ENCODE measurements at places on chromosomes 11 and 22. TPM values are rescaled to one million over a fixed set of nuclear protein-coding genes. Genes with fewer than 3 reads are reported as not detected.

C22orf39 gene
- 42.9 TPM for polyA plus RNA-seq

DNA sequence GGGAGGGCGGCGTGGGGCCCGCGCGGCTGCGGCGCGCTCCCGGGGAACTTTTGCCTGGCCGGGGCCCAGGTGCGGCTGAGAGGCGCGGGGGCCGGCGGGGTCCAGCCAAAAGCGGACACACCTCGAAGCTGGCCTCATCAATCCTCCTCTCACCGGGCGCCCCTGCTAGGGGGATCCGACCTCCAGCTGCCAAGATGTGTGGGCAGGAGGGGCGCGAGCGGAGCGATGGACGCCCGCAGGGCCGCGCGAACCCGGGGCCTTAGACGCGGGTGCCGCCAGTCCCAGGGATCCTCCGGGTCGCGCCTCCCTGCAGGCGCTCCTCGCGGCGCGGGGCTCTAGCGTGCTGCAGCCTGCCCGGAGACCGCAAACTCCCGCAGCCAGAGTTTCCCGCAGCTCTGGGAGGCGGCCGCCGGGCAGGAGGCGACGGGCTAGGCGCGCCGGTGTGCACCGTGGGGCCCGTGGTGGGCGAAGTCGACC, 785 bp downstream of the IGSF9B start:
- no peak for DNase-seq

DNA sequence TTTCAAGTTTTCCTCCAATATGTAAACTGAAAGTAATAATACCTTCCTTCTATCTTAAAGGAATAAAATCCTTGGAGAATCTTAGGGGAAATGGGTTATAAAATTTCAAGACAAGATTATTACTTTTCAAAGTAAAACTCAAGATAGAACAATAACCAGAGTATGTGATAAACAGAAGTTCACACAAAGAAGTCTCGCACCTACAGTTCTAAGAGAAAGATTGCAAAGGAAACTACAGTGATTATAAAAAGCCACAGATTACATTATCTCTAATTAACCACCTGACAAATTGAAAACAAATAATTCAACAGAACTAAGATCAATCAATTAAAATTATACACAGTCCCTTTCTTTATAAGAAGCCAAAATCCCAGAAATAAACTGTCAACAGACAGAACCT, 34.0 kb downstream of the AMBRA1 start:
- no peak for DNase-seq

DNA sequence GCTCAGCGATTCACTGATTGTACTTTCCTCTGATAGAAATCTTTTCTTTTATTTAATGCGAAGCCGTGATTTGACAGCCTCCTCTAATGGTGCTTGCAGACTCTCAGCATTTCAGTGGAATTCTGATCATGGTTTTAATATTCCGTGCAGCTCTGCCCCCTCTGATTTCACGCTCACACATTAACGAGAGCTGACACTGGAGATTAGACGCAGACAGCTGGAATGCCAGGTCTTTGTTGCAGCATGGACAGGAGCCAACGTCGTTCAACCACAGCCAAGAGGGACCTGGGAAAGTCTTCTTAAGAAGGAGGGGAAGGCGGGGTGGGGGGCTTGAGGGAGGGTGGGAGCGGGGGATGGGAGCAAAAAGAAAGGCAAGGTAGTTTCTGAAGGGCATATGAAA, 186.4 kb downstream of the BLID start:
- DNase-seq = peak; percentile 64

PRDM10 gene
- polyA plus RNA-seq = 10.8 TPM

DNA sequence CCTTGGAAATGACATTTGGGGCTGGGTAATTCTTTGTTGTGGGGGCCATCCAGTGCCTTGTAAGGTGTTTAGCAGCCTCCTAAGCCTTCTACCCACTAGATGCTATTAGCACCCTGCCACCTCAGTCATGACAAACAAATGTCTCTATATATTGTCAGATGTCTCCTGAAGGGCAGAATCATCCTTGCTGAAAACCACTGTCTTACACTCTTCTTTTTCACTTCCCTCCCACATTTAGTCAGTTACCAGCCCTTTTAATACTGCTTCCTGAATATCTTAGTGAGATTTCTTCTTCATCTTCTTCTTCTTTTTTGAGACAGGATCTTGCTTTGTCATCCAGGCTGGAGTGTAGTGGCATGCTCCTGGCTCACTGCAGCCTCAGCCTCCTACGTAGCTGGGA, 33.1 kb downstream of the TNRC6B start:
- DNase-seq = no peak

GRCh38 chr11:64771861-64772260, 6.5 kb downstream of the SF1 start:
- DNase-seq = no peak

- DNase-seq = no peak
Measured at GRCh38 chr11:110200241-110200640, 96.2 kb downstream of the RDX start.

DNA sequence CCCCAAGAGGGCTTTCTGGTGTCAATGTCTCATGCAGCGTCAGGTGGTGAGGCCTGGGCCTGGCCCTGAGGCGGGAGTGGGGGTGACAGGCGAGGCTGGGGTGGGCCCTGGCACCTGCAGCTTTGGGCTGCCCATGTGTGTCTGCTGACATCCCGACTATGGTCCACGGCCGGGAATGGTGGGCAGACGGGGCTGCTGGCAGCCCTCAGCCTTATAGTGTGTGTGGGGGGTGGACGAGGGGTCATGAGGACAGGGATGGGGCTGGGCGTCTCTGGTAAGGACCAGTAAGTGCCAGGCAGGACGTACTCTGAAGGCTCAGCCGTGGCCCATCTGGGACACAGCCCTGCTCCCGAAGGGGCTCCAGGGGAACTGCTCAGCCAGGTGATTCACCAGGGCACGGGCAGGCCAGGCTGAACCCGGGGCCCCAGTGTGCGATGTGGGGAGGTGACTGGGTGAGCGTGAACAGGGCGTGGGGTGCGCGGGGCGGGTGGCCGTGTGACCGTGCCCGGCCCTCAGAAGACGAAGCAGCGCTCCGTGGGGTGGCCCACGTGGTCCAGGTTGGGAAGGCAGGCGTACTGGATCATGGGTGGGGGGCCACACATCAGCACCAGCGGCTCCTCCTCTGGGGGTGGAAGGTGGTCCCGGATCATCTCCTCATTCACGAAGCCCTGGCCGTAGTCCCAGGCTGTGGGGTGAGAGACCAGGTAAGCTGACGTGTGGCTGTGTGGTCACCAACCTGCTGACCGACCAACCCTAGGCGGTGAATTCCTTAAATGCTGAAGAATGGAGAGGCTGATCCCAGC, 4.8 kb upstream of the POLDIP3 start:
- no peak for DNase-seq

DNA sequence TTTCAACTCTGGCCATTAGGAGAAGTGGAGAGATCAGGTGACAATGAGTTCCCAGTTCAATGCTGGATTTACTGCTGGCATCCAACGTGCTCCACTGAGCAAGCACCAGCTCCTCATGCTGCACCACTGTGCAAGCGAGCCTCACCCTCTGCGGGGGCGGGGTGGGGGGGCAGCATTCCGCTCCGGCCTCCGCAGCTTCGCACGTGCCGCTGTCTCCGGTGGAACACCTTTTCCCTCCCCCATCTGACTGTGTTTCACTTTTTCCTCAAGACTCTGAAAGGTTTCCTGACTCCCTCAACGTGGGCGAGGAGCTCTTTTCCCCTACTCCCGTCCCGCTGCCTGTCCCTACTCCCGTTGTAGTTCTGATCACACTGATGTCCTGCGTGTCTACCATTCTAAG, 835 bp upstream of the RHOD start:
- DNase-seq = no peak

HTR3A gene
- 0.13 TPM for polyA plus RNA-seq

GRCh38 chr11:10564696-10565318, 3.7 kb downstream of the LYVE1 start:
- DNase-seq = peak; percentile 10

DNA sequence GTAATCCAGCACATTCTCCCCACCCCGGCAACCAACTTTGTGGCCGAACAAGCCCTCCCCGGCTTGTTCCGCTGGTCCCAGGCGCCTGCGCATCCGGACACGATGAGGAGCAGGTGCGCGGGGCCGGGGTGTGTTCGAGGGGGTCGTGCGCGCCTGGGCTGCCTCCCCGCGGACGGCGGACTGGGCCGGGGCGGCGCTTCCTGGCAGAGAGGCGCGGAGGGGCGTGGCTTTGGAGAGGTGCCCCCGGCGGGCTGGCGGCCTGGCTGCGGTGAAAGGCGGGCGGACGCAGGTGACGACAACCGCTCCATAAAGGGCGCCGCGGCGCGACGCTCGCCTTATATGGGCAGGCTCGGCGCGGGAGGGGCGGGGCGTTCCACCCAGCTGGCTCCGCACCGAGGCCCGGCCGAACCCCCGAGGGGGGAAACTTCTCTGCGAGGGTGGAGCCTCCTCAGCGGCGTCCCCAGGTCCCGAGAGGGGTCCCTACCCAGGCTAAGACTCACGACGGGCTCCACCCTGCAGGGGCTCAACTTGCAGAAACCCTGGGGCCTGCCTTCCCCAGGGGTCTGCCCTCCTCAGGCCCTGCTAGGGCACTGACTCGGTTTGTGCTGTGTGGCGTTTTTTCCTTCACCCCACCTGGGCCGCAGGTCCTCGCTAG, 26.4 kb downstream of the TXN2 start:
- DNase-seq = peak; percentile 76

DNA sequence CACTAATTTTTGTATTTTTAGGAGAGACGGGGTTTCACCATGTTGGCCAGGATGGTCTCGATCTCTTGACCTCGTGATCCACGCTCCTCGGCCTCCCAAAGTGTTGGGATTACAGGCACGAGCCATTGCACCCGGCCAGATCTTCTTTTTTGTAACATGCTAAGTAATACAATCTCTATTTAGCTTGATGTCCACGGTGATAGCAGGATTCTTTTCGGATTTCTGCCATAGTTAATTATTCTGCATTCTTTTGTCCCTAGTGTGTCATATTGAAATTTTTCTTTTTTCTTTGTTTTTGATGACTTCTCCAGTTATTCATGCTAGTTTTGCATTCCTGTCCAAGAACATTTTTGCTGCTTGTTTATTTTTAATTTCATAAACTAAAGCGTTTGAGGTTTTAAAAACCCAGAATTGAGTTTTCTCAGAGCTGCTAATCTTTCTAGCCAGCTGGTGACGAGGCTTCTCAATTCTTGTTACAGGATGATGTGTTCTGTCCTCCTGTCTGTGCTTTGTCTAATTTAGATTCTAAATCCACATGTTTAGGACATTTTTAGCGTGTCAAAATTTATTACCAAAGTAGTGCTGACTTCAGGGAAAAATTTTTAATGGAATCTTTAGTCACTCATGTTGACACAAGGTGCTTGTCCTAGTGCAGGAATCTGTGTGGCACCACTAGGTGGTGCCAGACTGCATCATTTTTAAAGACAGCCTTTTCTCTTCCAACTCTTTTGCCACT, 21.8 kb downstream of the NF2 start:
- DNase-seq = no peak

DNA sequence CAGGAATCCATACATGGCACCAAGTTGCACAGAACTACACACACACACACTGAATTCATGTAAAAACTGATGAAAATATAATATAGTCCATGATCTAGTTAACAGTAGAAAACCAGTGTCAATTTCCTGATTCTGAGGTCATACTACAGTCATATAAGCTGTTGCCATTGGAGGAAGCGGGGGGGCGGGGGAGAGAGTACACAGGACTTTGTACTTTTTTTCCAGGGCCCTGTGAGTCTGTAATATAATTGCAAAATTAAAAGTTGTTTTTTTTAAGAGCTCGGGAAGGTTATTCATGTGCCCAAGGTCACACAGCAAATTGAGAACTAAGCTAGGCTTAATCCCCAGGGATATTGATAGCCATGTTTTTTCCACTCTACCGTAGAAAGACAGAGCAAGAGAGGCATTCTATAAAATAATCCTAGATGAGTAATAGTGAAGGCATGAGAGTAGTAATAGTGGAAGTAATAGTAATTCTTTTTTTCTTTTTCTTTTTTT, 312.3 kb downstream of the MN1 start:
- DNase-seq = no peak

MUC2 gene
- polyA plus RNA-seq = 0.01 TPM

- no peak for DNase-seq
Measured at GRCh38 chr22:21802056-21802455, 65.4 kb downstream of the MAPK1 start.

GRCh38 chr11:33891714-33892327, at the start of gene LMO2:
TSS of gene LMO2 (minus strand) at chr11:33892076. CDS start at chr11:33869716, 22,360 bp downstream.
- no peak for DNase-seq

DNA sequence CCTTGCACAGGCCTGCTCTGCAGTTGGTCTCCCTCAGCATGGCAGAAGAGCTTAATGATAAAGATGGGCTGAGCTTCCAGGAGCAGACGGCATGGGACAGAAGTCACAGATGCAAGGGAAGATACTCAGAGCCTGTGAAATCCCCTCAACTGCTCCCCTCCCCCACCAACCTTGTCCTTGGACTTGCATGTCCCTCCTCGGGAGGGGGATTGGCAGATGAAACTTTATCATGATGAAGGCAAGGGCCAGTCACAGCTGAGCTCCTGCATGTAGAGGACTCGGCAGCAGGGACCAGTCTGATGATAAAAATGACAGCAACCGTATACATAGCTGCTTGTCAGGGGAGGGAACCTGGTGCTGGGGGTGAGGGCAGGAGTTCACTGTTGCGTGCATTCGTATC, 6.8 kb upstream of the SLC22A8 start:
- DNase-seq = no peak

DNA sequence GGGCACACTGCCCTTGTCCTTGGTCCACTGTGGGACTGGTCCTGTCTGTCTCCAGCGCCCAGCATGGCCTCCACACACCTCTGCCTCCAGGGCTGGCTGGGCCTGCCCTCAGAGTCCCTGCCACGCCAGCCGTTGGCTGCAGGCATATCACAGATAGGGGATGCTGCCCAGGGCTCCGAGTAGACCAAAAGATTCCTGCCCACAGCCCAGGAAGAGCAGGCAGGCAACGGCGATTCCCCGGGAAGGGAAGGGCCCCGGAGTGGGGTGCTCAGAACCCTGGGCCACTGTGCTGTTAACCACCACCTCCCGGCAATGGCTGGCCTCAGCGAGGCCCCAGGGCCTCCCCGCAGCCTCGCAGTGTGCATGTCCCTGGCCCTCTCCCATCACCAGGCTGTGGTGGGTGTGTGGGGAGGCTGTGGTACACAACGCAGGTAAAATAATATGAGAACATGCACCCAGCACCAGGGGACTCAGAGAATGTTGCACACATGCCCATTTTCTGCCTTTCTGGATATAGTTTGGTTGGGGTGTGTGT, 2.2 kb downstream of the IFITM5 start:
- no peak for DNase-seq

DNA sequence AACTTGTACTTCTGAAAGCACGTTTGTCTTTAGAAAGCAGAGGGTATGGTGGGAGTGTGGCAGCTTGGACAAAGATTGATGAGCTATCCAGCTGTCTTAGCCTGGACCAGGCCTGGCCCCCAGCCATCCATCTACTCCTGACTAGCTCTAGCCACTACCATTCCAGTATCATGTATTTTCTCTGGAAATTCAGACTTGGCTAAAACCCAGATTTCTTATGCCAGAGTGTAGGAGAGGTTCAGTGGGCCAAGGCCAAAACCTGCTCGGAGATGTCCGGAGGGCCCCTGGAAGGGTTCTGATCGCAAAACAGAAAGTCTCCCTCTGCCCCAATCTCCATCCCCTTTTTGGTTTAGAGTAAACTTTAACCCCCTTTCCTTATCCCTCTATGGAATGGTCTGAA, 24.8 kb upstream of the MTCH2 start:
- DNase-seq = no peak

BAIAP2L2 gene
- polyA plus RNA-seq = 7.1 TPM

- DNase-seq = no peak
Measured at GRCh38 chr11:84720706-84721402, 906.3 kb downstream of the DLG2 start.

- DNase-seq = no peak
Measured at GRCh38 chr11:131095511-131096185, 179.4 kb upstream of the SNX19 start.
